ENCODE measurements at places on chromosomes 5 and 9.
A peak's percentile ranks its signal among the peaks of the same experiment; 100 is the strongest.

DNA sequence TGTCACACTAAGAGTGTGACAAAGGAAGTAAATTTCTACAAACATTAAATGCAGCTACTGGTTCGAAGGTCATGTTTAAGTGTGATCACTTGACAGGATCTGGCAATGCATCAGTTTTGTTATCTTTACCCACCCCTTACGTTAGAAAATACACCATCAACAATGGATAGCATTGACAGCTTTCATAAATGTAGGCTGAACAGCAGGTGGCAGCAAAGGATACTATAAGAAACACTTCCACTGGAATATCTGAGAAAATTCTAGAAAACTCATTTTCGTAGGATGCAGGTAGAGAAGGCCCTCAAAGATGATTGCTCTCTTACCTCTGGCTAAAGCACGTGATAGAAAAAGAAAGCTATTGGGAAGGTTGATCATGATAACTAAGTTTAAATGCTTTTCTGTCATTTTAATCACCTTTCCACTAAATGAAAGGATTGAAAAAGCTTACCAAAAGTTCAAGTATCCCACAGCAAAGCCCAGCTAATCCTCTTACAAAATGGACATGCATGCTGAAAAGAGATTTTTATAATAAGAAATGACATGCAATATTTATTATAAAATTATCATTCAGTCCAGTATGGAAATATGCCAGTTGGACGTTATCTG lies 292.5 kb downstream of the PARP8 start:
- DNase-seq = peak; percentile 38

- DNase-seq = no peak
Measured at GRCh38 chr9:88661759-88662158, 126.8 kb downstream of the NXNL2 start.

DNA sequence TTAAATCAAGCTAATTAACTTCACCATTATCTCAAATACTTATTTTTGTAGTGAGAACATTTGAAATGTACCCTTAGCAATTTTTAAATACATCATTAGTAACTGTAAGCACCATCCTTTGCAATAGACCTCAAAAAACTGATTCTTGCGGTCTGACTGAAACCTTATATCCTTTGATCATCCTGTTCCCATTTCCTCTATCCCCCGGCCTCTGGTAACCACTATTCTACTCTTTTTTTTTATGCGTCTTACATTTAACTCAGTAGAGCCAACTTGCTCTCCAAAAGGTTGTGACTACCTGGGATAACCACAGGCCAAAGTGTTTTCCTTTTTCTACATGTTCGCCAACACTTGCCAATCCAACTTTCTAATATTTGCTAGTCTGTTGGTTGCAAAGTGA lies 106.1 kb downstream of the IRX1 start:
- no peak for DNase-seq

DNA sequence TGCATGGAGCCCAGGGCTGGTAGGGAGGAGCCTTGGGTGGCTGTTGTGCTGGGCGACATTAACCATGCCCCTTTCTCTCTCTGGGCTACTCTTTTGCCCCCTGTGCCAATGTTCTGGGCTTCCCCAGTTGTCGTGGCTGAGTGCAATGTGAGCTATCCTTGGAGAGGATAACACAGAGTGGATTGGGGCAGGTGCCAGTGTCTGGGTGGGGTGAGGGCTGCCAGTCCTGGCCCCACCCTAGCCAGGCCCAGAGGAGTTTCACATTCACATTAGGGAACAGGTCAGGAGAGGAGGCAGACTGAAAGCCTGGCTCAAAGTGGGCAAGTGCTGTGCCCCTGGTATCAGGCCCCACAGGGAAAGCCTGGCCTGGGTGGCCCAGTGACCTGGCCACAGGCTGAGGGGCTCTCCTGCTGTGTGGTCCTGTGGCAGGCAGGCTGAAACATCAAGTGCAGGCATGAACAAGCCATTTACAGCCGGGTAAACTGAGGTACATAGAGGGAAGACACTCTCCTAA lies 7.5 kb upstream of the NDST1 start:
- no peak for DNase-seq

DNA sequence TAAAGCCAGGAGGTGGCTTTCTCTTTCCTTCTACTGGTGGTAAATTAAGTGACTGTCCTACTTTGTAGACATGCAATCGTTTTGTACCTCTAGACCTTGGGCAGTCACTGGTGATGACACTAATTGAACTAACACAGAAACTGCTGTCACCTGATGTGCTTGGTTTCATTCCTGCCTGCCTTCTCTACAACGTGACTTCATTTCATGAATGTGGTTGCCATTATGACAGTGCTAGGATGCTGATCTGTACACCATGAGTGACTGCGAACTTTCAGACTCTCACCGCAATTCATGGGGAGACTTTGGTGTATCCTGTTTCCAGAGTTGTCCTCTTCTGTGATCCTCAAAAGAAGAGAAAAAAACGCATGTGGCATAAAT lies 47.5 kb downstream of the UBE2QL1 start:
- DNase-seq = peak; percentile 77

- DNase-seq = no peak
Measured at GRCh38 chr9:95498641-95499040, 18.1 kb downstream of the PTCH1 start.

GRCh38 chr5:61910771-61911170 lies 395.2 kb upstream of the KIF2A start:
- DNase-seq = no peak

DNA sequence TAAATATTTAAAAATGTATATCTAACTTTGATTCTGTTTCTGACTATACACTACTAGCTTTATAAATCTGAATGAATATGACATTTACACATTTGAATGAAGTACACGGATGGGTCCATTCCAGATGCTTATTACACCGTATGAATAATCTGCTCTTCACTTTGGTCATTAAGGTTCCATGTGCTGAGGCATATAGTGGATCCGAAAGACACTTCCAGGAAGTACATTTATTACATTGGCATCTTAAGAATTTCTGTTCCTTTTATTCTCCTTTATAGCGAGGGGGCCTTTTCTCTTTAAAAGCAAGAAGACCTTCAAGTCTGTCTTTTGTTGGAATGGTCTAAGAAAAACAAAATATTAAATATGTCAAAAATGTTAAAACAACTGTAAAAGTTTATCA lies 147.6 kb downstream of the AUH start:
- DNase-seq = no peak

- no peak for DNase-seq
Measured at GRCh38 chr5:15574806-15575325, 74.9 kb downstream of the FBXL7 start.

- DNase-seq = no peak
Measured at GRCh38 chr5:103624675-103625074, 62.1 kb upstream of the NUDT12 start.

GRCh38 chr9:134834217-134834956 lies 46.2 kb upstream of the FCN2 start:
- no peak for DNase-seq

- no peak for DNase-seq
Measured at GRCh38 chr9:2477755-2478154, 143.8 kb upstream of the VLDLR start.

DNA sequence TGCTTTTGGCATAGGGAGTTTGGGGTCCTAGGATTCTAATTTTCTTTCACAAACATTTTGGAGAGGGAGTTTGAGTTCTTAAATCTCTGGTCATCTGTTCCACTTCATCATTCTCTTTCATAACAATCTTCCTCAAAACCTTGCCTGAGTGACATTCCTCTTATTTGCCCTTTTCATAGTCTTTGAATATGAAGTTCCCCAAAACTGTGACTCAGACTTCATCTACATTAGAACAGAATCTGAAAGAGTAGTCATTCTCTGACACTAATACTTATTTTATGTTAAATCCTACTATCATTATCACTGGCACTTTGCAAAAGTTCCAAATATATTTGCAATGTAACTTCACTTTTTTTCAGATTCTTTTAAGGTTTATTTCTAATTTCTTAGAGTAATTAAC lies 163.8 kb downstream of the CDH10 start:
- no peak for DNase-seq

DNA sequence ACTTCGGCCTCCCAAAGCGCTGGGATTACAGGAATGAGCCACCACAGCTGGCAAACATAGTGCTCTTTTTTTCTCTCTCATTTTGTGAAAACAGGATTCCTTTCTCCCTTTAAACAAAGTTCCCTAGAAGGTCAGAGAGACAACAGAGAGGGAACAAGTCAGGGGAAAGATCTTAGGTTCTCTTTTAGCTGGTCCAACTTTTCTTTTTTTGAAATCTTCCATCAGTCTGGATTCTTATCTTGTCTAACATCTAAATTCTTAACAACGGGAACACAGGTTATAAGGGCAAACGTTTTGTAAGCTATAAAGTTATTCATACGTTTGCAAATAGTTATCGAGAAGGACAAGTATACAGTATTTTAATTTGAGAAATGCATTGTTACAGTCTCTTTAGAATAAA lies 224.1 kb upstream of the TBCA start:
- no peak for DNase-seq

GRCh38 chr5:77366717-77367500 lies 125.2 kb downstream of the WDR41 start:
- no peak for DNase-seq

GRCh38 chr9:107042606-107043005 lies 179.6 kb downstream of the ZNF462 start:
- DNase-seq = no peak

- no peak for DNase-seq
Measured at GRCh38 chr5:144698484-144698883, 527.8 kb downstream of the KCTD16 start.

- no peak for DNase-seq
Measured at GRCh38 chr5:10678244-10678643, 82.8 kb downstream of the DAP start.

DNA sequence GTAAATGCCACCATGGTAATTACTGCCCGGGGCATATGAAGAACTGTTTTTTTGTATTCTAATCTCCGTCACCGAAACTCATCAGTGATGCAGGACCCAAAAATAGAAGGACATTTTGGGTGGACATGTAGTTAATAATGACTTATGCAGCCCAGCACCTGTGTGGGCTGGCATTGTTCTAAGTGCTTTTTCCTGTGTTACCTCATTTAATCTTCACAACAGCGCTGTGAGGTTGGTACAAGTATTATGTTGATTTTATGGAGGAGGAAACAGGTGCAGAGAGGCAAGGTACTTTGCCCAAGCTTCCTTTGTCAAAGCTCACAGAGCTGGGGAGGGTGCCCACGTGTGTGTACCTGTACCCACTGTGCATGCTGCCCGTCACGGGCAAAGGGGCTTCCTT lies 58.4 kb downstream of the DAPK1 start:
- no peak for DNase-seq

GRCh38 chr9:14542071-14542470 lies 151.2 kb downstream of the ZDHHC21 start:
- no peak for DNase-seq

All from GM13977 (cell line).